ENCODE measurements at places on chromosomes 11 and 22. TPM values are rescaled to one million over a fixed set of nuclear protein-coding genes. Genes with fewer than 3 reads are reported as not detected.

- peak; percentile 59 for DNase-seq
Measured at GRCh38 chr11:120597250-120598215, 86.0 kb downstream of the GRIK4 start.

DNA sequence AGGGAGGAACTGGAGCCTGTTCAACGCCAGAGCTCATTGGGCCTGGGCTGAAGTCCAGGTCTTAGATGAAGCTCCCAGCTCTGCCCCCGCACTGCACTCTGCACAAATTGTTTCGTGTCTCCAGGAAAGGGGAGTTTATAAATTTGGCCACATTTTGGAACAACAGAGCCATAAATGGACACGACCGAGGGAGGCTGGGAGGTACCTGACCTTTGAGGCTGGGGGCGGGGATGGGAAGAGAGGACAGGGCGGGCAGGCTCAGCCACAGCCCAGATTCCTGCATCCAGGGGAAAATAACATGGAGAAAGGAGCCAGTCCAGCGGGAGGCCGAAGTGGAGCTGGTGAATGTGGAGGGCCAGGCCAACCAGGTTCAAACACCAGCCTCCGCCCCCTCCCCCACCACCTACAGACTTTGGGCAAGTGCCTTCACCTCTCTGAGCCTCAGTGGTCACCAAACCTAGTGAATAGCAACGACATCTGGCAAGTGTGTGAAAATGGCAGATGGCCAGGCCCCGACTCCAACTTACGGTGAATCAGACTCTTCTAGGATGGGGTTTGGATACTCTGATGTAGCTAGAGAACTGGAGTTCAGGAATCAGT lies 36.8 kb upstream of the SMTN start:
- peak; percentile 86 for DNase-seq

- no peak for DNase-seq
Measured at GRCh38 chr11:12229450-12230229, 119.2 kb downstream of the MICAL2 start.

The PDGFD gene
- 47.7 TPM for total RNA-seq

DNA sequence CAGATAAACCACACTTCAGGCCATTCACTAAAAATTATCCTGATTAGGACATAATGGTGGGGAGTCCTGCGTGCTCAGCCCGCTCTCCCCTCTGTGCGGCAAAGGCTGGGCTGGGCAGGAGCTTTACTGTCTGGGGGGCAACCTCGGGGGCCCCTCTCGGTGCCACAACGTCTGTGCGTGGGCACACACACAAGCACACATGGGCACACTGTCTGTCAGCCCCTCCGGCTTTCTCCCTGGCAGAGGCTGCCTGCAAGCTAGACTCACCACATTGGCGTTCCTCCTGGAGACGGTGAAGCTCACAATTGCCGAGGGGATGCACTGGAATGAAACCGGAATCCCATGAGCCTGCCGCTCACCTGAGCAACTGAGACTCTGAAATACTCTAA lies 5.2 kb downstream of the MLC1 start:
- DNase-seq, result no peak

The CEND1 gene
- not detected for total RNA-seq

GRCh38 chr22:33682927-33683326 lies 237.3 kb downstream of the LARGE1 start:
- no peak for DNase-seq

GRCh38 chr22:37485395-37486223 lies 575 bp downstream of the MFNG start:
- no peak for DNase-seq

DNA sequence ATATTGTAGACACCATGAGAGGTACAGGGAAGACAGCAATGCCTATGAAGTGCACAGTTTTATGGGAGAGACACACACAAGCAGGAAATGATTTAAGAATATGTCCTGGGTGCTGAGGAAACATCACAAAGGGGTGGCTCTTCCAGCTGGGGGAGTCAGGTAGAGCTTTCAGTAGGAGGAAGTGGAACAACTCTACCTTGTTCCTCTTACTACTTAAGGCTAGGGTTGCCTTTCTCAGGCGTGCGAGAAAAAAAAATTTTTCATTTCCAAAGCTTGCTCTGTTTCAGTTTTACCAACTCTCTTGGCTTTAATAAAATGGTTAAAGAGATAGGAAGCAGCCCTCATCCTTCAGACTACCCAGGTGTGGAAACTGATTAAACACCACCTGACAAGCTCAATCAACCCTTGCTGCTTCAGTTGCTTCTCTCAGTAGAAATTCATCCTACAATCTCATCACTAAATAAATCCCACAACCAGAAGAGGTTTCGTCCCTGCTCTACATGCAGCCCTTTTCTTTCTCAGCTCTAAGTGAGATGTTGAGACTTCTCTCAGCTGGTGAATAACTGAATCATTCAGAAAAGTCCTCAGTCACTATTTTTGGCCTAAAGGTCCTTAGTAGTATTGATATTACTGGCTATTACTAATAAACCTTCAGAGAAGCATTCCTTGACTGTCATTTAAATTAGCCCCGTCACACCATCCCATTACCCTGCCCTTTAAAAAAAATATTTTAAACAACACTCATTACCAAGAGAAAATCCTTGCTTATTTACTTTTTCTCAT lies 5.9 kb downstream of the ABTB2 start:
- DNase-seq, result no peak

Data from aorta (tissue), 5 donors.